NCI-H1436 (cell line): ENCODE measurements at places on chromosomes 16 and 17.

DNA sequence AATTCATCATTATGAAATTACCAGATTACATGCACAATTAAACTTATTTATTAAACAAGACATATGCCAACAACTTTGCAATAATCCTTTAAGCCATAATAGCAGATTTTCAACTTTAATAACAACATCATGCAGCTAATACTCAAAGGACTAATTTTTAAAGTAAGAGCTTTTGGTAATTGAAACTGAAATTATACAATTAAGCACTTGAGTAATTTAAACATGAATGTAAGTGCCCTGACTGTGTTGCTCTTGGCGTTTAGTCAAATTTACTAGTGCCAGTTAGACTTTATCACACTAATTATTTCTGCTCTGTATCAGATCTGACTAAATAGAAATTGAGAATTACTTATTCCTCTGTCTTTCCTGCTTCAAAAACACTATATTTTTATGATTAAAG lies 46.8 kb upstream of the PSMD7 start:
- peak; percentile 77 for DNase-seq

DNA sequence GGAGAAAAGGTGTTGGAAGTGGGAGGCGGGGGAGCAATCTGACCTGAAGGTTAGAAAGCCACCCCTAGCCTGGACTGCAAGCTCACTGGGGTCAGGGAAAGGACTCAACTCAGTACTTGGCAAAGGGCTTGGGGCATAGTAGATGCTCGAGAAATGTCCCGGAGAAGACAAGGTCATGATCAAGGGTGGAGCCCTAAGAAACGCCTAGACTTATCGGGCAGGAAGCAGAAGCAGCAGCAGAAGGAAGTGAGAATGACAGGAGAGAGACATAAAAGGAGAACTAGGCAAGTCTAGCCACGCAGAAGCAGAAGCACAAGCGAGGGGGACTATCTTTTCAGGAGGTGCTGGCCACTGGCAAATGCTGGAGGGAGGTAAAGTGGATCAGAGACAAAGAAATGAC lies 10.2 kb downstream of the COTL1 start:
- DNase-seq = no peak

- DNase-seq = no peak
Observed at GRCh38 chr17:18314059-18314730, 599 bp downstream of the TOP3A start.

DNA sequence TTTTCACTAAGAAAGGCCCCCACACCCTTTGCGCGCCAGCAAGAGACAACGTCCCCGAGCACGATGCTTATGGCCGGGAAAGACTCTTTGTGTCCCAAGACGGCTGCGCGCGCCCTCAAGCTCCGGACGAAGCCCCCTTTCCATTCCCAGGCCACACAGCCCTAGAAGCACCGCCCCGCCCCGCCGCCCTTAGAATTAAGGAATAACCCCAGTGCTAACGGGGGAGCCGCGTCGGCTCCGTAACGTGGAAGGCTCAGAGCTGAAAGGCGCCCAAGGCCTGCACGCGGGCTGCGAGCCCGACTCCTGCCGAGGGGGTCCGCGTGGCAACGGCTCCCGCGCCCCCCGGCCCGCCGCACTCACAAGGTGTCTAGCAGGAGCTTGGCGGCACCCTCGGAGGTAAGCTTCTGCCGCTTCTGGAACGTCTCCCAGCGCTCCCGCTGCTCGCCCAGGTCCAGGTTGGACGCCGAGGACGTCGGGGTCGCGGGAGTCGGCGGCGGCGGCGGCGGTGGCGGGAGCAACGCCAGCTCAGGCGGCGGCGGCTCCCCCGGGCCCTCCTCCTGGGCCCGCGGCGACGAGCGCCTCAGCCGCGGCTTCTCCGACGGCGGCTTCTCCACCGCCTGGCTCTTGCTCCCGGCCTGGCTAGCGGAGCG lies 477 bp downstream of the CENPV start:
- DNase-seq = peak; percentile 49

GRCh38 chr17:31595076-31595475 lies 203.6 kb downstream of the RAB11FIP4 start:
- DNase-seq = no peak

GRCh38 chr17:50621574-50622031 lies 13.1 kb upstream of the ABCC3 start:
- no peak for DNase-seq

- no peak for DNase-seq
Observed at GRCh38 chr17:41885733-41886132, 20.5 kb upstream of the KLHL11 start.

GRCh38 chr16:4609200-4610010 lies 5.3 kb downstream of the UBALD1 start:
- no peak for DNase-seq

GRCh38 chr17:60573236-60574051 lies 26.5 kb upstream of the PPM1D start:
- DNase-seq = no peak

DNA sequence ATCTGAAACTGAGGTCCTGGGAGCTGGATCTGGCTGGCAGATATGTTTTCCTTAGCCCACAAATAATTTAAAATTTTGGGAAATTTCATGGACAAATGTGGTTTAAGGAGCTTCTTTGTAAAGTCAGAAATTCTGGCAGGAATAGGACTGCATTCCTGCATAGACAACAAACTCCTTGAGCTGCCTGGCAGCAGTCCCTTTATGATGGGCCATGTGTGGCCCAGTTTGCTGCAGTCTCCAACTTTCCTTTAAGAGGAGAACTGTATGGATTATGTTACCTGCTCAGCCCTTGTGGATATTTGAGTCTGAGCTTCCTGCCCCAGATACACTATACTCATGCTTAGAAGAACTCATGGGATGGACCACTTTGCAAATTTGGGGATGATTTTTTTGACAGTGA lies 48.5 kb upstream of the HS3ST2 start:
- DNase-seq = no peak

GRCh38 chr16:68517606-68518166 lies 21.4 kb upstream of the ZFP90 start:
- DNase-seq = no peak

- no peak for DNase-seq
Observed at GRCh38 chr17:71446645-71447437, 674.0 kb upstream of the SOX9 start.

DNA sequence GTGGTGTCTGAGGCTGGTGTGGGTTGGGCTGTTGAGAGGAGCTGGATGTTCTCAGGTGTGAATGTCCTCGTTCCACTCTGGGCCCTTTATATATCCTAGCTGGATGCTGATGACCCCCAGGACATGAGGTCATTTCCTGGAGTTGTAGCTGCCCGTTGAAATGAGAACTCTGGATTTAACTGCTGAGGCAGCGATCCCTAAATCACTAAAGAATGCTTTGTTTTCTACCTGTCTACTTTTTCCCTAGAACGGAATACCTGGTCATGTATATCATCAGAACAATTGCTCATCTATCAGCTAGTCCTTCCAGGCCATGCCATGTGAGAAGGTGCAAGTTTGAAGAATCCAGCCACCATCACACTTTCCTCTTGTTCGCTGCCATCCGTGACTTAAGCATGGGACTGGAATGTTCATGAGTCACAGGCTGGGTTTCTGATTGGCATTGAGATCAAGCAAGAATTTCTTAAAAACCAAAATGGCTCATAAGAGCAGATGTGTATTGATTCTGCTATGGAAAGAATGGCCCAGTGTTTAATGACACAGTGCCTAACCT lies at the start of gene KRTAP2-3:
TSS of gene KRTAP2-3 (minus strand) at position 63 of the 553 bp plus-strand sequence. CDS start 64 bp downstream, outside the sequence.
- DNase-seq = no peak

- DNase-seq = peak; percentile 34
Observed at GRCh38 chr17:43905985-43906852, 1.1 kb downstream of the MPP2 start.

GRCh38 chr16:54891346-54891745 lies 39.3 kb upstream of the IRX5 start:
- no peak for DNase-seq

DNA sequence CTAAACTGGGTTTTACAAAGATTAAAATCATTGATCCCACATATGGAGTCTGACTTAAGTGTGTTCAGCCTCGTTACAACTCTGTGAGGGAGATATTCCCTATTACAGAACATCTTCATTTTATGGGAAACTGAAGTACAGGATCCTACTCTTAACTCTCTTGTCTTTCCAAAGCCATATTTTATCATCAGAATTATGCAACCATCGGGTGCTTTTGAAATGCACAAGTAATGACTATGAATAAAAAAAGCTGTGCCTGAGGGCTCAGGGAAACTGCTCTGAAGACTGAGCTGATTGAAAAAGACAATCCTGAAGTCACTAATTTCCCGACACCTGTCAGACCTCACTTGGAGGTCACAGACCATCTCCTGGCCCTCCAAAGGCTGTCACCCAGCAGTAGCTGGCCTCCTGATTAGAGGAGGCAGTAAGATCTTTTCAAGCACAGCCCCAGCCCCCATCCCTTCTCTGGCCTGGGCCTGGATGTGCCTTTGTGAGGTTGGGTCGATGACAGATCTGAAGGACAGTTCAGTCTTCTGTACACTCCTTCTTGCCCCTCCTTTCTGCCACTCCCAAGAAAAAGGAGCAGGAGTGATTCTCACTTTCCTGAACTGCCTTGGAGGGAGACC lies 5.6 kb downstream of the AKAP1 start:
- DNase-seq = no peak

DNA sequence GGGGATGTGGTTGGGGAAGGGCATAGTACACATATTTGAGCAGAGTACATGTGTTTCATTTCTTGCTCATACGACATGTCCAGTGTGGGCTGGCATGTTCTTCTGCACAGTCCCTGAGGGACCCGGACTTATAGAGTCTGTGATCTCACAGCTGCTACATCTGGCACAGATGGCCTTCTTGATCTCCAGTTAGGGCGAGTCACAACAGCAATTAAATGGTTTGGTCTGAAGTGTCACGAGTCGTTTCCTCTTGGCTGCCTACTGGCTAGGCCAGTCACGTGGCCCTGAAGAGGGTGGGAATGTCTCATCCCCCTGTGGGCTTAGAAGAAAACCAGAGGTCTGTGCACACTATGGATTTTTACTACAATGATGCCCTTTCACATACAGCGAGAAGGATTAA lies 443.6 kb downstream of the WWOX start:
- DNase-seq = no peak

- DNase-seq = no peak
Observed at GRCh38 chr17:13546851-13547250, 54.9 kb downstream of the HS3ST3A1 start.

GRCh38 chr17:17179371-17179827 lies 26.7 kb downstream of the PLD6 start:
- no peak for DNase-seq

GRCh38 chr16:66588981-66589713 lies 9.9 kb downstream of the CMTM2 start:
- DNase-seq = no peak

DNA sequence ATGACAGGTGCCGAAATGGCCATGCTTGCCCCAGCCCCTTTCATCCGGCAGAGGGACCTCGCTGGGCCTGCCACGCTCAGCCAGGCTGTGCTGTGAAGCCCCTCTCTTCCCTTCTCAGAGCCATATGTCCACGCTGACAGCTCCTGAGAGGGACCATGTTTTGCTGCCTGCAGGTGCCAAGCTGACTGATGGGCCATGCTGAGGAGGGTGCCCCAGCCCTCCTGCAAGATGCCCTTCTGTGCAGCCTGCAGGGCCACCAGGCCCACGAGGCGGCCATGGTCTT lies 33.1 kb upstream of the CDH15 start:
- DNase-seq = no peak

GRCh38 chr16:76329106-76329505 lies 51.9 kb downstream of the CNTNAP4 start:
- DNase-seq = no peak

DNA sequence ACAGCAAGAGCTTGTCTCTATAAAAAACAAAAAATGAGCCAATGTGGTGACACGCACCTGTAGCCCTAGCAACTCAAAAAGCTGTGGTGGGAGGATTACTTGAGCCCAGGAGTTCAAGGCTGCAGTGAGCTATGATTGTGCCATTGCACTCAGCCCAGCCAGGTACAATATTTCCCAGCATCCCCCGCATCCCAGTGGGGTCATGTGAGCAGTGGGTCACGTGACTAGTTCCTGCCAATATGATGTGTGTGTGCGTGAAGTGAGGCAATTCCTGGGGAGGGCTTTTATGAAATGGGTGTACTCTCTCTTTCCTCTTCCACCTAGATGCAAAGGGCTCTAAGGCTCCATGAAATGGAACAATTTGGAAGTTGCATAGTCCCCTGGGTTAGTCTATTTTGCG lies 81.3 kb downstream of the GSG1L start:
- DNase-seq = no peak

GRCh38 chr17:63405741-63406261 lies 40.3 kb downstream of the CYB561 start:
- DNase-seq = peak; percentile 49

DNA sequence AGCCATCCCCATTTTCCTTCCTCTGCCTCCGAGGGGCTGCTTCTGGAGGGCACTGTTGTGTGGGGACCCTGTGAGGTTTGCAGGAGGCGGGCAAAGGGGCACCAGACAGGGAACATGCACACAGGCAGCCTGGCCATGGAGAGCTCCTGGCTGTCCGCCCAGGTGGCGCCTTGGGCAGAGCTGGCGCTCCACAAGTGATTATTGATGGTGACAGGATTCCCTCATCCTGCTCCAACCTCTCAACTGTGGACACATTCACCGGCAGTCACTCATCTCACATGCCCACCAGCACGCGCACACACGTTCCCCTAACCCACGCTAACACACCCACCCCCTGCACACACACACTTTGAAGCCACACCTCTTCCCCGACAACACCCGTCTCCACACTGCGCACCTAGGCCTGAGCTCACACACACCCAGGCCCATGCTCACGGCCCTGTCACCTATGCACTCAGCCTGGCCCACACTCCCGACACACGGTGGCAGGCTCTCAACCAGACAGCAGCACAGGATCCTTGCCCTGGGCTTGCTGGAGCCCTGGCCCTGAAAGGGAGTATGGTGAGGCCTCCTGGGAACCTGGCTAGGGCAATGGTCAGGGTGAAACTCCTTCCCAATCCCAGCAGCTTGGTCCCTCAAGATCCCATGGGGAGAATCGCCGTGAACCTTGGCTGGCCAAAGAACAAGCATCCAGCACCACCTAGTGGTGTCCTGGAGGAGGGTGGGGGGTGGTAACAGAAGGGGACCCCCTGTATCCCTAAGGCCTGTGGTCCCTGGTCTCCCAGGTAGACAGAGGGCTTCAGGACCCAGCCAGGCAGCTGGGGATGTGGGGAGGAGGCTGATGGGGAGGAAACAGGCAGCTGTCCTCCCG lies 3.6 kb downstream of the PNMT start:
- DNase-seq = peak; percentile 42

- no peak for DNase-seq
Observed at GRCh38 chr16:55372792-55373488, 48.9 kb downstream of the IRX6 start.

GRCh38 chr16:84821728-84822689 lies 2.2 kb downstream of the CRISPLD2 start:
- no peak for DNase-seq

DNA sequence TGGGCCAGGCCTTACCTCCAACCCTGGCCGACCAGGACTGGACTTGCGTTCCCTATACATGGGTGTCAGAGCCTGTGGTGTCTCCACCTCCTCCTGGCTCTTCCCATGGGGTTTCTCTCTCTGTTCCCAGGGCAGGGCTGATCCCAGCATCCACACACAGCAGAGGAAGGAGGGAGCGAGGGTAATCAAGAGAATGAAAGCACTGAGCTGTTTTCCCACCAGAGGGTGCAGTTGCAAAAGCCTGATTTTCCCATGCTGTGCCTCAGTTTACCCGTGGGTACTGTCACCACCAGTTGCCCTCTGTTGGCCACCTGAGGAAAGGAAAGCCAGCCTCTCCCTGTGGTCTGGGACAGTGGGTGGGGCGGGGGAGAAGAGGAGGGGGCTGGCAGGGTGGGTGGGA lies 249.7 kb upstream of the GSE1 start:
- DNase-seq = no peak
